ENCODE measurements at places on chromosomes 4 and X. TPM values are rescaled to one million over a fixed set of nuclear protein-coding genes. Genes with fewer than 3 reads are reported as not detected.

The TCEANC gene
- total RNA-seq: 5.2 TPM

The PLS3 gene
- 31.3 TPM for total RNA-seq

DNA sequence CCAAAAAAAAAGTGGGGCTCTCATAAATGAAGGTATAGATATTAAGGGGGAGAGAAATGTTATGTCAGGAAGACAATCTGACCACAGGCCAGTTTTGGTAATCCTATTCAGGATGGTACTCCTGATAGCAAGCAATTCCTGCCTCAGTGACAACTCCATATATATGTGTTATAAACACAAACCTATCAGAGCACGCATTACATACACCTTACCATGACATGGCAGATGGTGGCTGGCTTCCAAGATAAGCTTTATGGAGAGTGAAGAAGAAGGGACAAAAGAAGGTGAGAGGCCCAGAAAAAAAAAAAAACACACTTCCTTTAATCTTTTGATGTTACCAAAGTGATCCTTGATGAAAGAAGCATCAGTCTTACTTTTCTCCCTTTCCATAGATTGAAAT lies 29.5 kb upstream of the KDR start:
- H3K36me3 ChIP-seq: no peaks in the 10 kb centered on the region
- no peaks in the 10 kb centered on the region for H3K4me1 ChIP-seq
- no peaks in the 10 kb centered on the region for H3K27me3 ChIP-seq
- DNase-seq: no peak
- no peak overlapping the region for H3K27ac ChIP-seq

The DCAF8L2 gene
- not detected for total RNA-seq

GRCh38 chrX:46782034-46782433 lies 23.1 kb upstream of the SLC9A7 start:
- H3K27ac ChIP-seq: no peak overlapping the region
- H3K4me3 ChIP-seq: no peak overlapping the region
- DNase-seq: no peak
- no peaks in the 10 kb centered on the region for H3K36me3 ChIP-seq

DNA sequence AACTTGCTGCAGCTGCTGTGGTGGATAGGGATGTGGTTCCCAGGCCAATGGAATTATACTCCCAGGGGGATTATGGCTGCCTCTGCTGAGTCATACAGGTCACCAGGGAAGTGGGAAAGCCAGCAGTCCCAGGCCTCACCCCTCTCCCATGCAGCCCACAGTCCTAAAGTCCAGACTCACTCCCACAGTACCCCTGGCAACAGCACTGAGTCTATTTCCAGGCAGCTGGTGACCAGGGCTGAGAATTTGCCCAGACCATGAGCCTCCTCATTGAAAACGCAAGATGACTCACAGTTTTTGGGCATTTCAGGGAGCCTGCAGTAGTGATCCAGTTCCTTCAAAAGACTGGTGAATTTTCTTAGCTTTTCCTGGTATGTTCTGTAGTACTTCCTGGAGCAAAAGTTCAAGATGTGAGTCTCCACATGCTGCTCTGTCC lies 137.6 kb downstream of the NPNT start:
- H3K36me3 ChIP-seq: no peaks in the 10 kb centered on the region
- no peaks in the 10 kb centered on the region for H3K27me3 ChIP-seq
- no peaks in the 10 kb centered on the region for H3K4me1 ChIP-seq
- no peak for DNase-seq

The VSIG4 gene
- 13.4 TPM for total RNA-seq

DNA sequence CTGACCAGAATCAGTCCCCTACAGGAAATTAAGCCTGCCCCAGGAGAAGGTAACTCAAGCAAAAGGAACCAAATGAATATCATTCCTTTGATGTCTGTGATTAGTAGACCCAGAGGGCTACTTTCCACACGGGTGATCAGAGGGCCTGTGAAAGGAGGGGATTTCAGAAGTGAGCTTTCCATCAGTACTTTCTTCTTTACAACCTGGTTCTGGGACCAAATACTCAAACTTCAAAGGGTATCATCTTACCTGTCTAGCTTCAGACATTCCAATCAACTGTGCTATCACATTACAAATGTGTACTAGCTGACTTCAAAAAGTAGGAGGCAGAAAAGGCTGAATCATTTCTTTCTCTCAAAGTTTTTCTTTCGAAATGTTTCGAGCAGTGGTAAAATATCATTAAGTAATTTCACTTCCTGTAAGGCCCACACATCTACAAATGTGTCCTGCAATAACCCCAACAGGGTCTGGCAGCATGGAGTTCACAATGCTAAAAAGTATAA lies 23.9 kb downstream of the ACSL4 start:
- H3K4me1 ChIP-seq: no peaks in the 10 kb centered on the region
- no peaks in the 10 kb centered on the region for H3K27me3 ChIP-seq
- H3K36me3 ChIP-seq: no peaks in the 10 kb centered on the region
- no peak for DNase-seq

- no peaks in the 10 kb centered on the region for H3K27me3 ChIP-seq
- H3K36me3 ChIP-seq: no peaks in the 10 kb centered on the region
- no peak for DNase-seq
- H3K4me3 ChIP-seq: no peak overlapping the region
- no peak overlapping the region for H3K27ac ChIP-seq
These were observed 340.1 kb upstream of the NR3C2 start for GRCh38 chr4:148782284-148782683.

- peak; percentile 66 for DNase-seq
- H3K4me3 ChIP-seq: peak overlapping the region; percentile 60
- no peaks in the 10 kb centered on the region for H3K27me3 ChIP-seq
These were observed 210.0 kb upstream of the STK26 start for GRCh38 chrX:131812847-131813825.

DNA sequence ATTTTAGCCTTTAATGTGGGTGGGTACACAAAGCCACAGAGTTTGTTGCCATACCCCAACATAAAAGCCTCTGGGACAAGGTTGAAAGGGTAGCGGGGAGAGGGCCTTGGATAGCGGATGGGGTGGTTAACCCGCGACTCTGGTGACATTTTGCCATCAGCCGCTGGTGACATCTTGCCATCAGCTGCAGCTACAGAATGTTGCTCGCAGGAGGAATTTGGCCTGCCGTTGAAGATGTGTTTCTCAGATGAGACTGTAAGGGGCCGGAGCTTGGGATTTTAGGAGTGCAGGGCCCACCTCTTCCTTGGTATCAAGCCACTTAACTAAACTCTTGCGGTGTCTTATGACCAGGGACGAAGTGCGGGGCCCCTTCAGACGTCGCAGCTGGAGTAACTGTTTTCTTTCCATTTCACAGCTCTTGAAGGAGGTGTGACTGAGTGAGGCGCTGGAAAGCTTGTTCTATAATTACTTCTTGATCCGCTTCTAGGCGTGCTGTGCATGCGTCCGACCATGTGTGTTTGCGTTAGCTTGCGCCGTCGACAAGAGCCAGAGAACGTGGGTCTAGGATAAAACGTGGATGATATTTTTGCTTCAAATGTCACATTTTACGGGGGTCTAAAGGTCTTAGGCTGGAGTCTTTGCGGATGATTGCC lies 820 bp upstream of the RASL11B start:
- H3K27me3 ChIP-seq: no peaks in the 10 kb centered on the region
- DNase-seq: no peak
- H3K36me3 ChIP-seq: no peaks in the 10 kb centered on the region
- H3K4me1 ChIP-seq: peaks cover 8% of the 10 kb centered on the region

GRCh38 chr4:85147481-85148076 lies 181.1 kb upstream of the WDFY3 start:
- no peaks in the 10 kb centered on the region for H3K4me1 ChIP-seq
- H3K4me3 ChIP-seq: peak overlapping the region; percentile 16
- peak; percentile 54 for DNase-seq
- H3K36me3 ChIP-seq: no peaks in the 10 kb centered on the region
- no peak overlapping the region for H3K27ac ChIP-seq

Measured in psoas muscle (tissue), 8 donors.